ENCODE measurements at places on chromosomes 16 and 17.

DNA sequence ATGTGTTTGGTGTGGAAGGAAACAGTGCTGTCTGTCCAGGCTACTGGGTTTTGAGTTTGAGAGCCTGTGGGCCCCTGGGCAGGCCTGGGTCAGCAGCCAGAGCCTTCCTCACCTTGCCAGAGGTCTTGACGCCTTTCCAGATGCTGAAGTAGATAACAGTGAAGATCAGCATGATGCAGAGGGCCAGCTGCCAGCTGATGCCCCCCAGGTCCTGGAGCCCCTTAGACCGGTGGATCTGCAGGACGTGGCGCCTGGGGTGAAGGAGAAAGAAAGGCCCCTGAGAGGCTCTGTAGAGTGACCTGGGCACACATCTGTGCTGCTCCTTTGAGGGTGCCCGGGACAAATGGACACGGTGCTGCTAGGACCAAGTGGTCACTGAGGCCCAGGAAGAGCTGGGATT is 18.4 kb downstream of the SLC6A4 start:
- no peak for DNase-seq

GRCh38 chr17:9370467-9370866 is 205.2 kb downstream of the STX8 start:
- no peak for DNase-seq

DNA sequence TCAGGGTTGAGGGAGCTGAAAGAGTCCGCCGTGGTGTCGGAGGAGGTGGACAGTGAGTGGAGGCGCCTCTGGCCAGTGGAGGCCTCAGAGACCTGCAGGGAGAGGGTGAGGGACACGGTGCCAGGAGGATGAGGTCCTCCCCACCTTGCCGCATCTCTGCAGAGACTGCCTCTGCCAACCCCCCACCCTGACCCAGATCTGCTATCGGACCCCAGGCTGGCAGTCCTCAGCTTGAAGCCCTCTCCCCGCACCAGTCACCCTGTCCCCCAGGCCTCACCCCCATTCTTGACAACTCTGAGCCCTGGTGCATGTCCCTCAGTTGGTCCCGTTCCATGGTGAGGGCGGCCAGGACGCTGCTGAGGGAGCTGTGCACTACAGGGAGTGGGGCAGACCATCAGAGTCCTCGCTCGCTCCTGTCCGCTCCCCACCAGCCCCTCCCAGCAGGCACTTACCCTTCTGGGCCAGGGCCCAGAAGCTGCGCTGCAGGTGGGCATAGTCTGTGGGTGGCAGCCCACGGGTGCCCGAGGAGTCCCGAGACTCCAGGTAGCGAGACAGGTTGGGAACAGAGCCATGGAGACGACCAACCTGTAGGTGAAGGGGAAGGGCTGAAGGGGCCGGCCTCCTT is 5.4 kb downstream of the OSBPL7 start:
- DNase-seq = peak; percentile 69

DNA sequence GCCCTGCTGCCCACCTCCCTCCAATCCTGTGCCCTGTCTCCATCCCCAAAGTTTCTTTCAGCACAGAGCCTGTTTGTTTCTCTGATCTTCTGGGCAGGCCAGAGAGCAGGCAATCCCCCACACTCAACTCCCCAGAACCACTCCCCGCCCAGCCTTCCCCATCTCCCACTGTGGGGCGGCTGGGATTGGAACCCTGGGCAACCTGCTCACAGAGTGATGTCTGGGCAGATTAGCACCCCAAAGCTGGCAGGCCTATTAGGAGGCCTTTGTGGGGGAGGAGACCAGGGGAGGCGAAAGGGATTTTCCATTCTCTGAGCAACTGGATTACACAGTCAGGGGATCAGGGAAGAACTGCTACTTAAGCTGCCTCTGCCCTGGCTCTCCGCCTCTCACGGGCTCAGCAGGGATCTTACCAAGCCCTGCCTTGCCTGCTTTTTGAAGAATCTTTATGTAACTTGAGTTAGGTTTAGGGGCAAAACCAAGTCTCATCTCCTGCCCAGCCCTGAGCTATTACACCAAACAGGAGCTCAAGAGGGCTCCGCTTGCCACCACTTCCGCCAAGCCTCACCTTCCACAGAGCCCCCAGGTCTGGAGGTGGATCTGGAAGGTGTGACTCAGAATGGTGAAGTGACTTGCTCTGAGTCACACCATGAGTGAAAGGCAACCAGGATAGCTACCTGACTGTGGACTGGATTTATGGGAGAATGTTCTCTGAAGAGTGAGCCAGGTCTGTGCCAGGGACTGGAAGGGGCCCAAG is 16.0 kb upstream of the LHX1 start:
- DNase-seq = no peak

Data from chondrocyte (in vitro differentiated cells).